ENCODE measurements at places on chromosomes 11 and 22.

DNA sequence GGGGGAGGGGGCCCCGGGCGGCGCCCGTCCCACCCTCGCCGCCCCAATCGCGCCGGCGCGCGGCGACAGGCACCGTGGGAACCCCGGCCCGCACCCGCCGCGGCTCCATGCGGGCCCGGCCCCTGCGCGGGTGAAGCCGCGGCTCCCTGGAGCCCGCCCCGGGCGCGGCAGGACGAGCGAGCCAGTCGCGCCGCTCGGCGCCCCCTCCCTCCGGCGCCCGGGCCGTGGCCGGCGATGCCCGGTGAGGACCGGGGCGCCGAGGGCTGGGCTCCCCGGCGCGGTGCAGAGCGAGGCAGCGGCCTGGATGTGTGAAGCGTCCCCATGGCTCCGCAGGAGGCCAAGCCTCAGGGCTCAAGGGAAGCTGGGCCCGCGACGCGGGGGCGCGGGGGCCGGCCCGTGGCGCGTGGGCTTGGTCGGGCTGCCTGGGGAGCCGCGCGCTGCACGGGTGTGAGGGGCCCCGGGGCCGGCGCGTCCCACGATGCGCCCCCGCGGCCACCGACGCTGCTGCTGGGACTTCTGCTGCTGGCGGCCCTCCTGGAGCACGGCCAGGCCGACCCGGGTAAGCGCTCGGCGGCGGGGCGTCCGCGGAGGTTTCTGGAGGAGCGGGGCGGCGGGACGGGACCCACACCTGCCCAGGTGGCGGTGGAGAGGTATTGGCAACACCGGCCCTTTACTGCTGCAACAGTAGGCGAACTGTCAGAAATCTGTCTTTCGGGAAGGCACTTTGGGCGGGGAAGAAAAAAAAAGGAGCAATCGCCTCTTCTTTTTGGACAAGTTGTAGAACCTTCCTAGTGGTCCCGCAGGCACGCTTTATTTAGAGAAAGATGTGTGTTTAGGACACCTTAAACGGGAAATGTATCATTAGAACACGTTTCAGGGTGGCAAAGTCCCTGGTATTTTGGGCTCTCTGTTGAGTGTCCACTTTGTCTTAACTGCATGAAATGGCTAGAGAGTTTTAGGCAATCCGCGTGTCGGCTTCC, 119.4 kb downstream of the HIPK3 start:
- no peak for DNase-seq

DNA sequence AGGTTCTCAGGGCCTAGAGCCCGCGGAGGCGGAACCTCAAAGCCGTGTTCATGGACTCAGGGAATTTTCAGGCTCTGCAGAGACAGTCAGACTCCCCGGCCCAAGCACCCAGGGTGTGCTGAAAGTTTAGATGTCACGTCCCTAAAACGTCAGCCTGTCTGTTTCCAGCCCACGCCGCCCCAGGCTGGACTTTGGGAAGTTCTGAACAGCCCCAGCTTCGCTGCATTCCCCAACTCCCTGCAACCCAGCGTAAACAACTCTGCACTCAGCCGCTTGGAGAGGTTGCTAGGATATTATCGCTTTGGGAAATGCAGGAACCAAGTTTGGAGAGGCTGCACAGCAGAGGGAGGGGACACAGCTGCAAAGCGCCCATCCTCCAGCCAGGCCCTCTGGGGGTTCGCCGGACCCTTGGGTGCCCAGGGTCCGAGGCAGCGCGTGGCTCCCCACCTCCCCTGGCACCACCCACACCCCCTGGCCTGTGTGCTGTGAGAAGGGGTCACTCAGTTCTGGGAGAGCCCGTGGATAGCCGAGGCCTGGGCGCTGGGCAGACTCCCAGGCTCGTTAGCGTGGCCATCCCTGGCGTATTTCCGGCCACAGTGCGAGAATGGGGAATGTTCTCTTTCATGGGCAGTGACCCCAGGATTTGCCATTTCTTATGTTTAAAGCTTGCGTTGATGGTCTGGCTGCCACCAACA, 120.5 kb upstream of the FGF3 start:
- DNase-seq: no peak

DNA sequence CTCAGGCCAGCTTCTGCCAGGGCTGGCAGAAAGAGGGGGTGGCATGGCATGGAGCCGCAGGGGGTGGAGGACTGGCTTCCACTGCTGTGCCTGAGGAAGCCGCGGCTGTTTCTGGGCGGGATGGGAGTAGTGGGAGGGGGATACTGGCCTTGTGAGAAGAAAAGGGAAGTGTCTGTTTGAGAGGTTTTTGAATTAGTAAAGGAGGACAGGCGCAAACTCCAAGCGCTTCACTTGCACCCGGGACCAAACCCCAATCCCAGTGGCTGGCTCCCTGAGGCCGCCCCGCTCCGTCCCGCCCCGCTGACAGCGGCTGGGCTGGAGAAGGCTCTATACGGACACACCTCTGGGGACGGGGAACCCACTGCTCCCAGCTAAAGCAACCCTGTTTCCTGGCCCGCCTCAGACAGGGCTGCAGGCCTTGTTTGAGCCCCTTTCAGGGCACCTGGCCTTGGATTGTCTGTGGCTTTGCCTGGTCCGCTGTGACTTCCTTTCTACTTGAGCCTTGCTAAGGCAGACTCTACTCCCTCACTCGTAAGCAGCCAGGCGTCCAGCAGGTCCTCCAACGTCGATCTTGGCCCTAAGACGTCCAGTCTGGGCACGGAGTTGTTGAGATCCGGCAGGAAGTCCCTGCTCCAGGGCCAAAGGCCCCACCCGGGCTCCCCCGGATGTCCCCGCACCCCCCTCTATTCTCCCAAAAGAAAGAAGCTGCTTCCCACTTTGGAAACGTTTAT, 2.2 kb downstream of the APOA1 start:
- DNase-seq: no peak

GRCh38 chr11:69054397-69055211, 5.9 kb downstream of the TPCN2 start:
- no peak for DNase-seq

- DNase-seq: no peak
Measured at GRCh38 chr22:30333707-30334087, 7.0 kb upstream of the TBC1D10A start.

Measured in AG04449 (cell line).